NB4 (cell line): ENCODE measurements at places on chromosomes 1 and 21.
A peak's percentile ranks its signal among the peaks of the same experiment; 100 is the strongest.

DNA sequence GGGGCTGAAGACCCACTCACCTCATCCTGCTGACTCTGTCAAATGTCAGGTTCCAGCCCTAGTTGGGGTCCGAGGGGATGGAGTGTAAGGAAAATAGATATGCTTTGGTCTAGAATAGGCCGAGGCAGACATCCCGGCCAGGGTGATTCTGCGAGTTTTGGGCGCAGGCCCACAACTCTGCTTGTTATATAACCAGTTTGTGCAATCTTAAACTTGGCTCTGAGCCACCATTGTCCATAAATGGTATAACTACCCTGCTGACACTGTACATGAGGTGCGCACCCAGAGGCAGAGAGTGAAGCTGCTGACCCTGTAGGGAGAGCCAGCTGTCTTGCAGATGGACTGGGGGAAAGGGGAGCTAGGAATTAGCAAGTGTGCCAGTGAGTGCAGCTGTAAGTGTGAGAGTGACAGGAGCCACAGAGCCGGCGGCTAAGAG lies 1388.8 kb downstream of the AMY1C start:
- peak; percentile 37 for DNase-seq

- DNase-seq = peak; percentile 40
Measured at GRCh38 chr1:207876131-207876530, 34.8 kb downstream of the CD34 start.

DNA sequence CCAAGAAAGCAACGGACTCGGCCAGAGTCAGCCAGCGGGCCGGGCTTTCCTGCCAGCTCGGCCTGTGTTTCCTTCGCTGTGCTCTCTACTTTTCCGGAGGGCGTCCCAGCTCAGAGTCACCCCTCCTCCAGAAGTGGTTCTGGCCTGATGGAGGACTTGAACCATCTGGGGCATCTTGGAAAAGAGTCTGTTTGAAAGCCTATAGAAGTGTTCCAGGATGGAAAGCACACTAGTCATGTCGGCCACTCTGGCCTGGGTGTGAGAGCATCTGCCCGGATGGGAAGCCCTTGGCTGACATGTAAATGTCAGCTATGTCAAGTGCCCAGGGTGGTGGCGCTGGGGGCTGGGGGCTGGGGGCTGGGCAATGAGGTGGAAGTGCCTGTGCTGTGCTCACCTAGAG lies 113.4 kb downstream of the DHRS3 start:
- DNase-seq = no peak

- no peak for DNase-seq
Measured at GRCh38 chr1:63343922-63344321, 21.6 kb downstream of the FOXD3 start.

- DNase-seq = peak; percentile 19
Measured at GRCh38 chr1:56578963-56579875, at the start of gene PLPP3. PLPP3 (minus strand) TSS chr1:56579563; CDS start chr1:56579016, 547 bp downstream.

DNA sequence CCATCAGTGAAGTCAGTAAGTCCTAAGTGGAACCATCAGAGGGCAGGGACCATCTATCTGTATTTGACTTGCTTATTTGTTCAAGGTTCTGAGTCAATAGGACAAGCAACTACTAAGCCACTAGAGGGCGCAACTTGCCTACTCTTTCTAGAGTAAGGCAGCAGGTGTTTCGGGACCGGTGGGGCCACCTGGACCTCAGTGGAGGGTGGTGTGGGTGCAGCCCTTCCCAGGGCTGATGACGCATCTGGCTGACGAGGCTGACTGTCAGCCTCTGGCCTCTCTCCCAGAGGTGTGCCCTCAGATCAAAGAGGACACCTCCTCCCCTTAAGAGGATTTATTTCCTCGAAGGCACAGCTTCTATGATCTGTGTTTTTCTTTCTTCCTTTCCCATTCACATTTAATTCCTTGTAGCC lies 6.6 kb downstream of the CBR3 start:
- peak; percentile 88 for DNase-seq

DNA sequence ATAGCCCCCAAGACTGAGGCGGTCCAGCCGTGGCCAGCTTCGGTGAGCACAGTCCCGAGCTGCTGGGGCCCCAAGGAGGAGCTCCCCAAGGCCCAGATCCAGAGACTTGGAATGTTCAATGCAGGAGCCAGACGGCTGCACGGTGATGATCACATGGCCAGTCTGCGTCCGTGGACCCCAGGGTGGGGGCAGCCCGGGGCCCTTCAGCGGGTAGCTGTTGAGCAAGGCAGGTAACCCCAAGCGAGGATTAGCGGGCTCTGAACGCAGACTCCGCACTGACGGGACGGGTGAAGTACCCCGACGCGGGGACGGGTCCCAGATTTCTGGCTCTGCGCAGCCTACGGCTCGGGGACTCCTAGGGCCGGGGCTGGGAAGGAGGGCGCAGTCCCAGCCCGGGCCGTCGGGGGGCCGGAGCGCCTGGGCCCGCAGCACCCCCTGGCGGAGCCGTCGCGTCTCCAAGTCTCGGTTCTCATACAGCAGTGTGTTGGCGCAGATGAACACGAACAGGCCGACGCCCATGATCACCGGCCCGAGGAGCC lies 2.7 kb downstream of the TMEM200B start:
- peak; percentile 53 for DNase-seq

GRCh38 chr1:72282271-72283021 lies at the start of gene NEGR1:
NEGR1 (minus strand) TSS chr1:72282539.
- DNase-seq = peak; percentile 89

GRCh38 chr1:28326984-28327383 lies 1.9 kb upstream of the MED18 start:
- peak; percentile 46 for DNase-seq

GRCh38 chr1:31643976-31644559 lies 608 bp downstream of the PEF1 start:
- DNase-seq = no peak

GRCh38 chr1:112464501-112464900 lies 44.3 kb upstream of the WNT2B start:
- no peak for DNase-seq

GRCh38 chr1:67053785-67054772 lies at the start of gene SLC35D1:
SLC35D1 (minus strand) TSS chr1:67054148; CDS start chr1:67054013, 135 bp downstream.
- peak; percentile 90 for DNase-seq

DNA sequence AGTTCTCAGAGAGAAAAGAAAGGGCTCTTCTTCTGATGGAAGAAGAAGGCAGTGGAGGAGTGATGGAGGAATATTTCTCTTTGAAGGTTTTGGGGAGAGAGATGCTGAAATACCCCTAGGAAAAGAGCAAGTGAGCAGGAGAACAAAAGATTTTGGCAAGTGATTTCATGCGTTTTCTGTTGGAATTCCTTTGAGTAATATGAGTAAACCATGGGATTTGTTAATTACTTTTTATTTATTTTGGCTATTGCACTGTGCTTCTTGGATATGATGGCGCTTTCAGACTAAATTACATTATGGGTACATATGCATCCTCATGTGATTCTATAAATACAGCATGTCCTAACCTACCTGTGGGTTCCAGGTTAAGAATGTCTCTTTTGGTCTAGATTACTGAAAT lies 210.1 kb upstream of the PTGFR start:
- no peak for DNase-seq

DNA sequence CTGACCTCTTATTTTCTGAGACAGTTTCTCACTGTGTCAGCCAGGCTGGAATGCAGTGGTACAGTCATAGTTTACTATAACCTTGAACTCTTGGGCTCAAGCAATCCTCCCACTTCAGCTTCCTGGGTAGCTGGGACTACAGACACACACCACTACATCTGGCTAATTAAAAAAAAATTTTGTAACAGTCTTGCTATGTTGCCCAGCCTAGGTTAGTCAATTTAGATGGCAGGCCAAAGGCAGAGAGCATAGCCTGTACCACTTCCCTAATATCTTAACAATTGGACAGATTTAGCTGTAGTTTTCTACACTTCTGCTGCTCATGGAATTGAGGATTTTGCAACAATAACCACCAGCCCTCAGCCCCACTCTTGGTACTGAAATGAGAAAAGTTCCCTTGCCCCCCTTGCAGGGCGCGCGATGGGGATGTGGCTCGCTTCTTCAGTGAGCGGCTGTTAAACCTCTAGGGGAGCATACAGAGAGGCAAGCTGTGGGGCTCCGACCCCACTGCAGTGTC lies 34.9 kb upstream of the PTGFRN start:
- peak; percentile 21 for DNase-seq

DNA sequence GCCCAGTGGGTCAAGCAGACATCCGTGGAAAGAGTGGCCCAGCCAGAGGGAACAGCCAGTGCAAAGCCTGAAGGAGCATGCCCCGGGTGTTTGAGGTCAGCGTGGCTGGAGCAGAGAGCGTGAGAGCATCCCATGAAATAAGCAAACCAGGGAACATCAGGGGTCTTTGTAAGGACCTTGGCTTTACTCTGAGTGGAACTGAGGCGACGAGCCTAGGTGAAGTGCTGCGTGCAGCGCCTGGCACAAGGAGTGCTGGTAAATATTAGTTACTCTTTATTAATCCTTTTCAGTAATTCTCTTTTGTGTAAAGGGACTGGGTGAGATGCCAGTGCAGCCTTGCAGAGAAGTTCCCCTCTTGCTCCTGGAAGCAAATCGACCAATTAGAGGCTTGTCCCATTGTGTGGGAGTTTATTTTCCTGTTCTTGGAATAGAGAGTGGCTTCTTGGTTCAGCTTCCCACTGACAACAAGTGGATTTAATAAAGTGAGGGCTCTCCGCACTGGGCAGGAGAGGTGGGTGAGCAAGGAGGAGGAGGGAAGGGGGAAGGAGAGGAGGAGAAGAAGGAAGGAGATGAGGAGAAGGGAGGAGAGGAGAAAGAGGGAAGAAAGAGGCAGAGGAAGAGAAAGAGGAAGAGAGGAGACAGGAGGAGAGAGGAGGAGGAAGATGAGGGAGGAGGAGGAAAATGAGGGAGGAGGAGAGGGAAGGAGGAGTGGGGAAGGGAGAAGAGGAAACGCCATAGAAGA lies 37.6 kb upstream of the DISP3 start:
- no peak for DNase-seq

DNA sequence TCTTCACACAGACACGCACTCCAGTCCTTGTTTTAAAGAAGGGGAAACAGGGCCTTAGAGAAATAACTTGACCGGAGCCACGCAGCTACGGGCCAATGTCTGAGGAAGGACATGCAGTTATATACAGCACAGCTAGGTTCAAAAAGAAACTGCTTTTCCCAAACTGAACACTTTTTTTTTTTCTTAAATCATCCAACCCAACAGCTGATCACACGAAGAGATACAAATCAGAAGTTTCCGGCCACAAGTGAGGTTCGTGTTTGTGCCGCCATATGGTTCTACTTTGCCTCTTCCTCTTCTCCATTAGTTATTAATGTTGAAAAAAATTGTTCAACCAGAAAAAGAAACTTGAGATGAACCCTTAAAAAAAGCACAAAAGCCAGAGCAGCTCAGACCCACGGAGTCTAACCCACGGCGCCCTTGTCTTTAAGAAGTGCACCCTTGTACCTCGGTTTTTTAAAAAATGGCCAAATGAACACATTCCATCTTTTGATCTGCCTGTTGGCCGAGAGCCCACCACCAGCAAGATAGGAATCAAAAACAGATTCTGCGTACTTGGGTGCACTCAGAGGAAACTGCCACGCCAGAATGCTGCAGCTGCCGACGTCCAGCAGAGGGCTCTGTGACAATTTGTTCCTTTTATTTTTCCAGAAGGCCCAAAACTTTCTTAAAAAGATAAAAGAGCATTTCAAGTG lies 78.9 kb downstream of the SLC66A1 start:
- peak; percentile 45 for DNase-seq

DNA sequence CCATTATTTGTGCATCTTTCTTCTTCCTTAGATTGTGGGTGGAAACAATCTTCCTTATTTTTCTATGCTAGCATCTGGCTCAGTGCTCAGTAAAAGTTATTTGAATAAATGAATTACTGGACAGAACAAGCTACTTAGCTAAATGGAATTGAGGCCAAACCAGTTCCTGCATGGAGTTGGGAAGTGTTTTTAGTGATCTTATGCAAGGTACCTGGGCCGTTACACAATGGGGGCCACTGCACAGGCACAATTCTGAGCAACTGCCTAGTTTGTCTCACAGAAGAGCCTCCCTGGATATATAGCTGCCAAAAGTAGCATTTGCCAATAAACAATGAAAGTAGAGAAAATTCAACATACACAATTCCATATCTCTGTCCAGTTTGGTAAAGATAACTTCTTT lies 27.0 kb upstream of the SERBP1 start:
- DNase-seq = no peak

DNA sequence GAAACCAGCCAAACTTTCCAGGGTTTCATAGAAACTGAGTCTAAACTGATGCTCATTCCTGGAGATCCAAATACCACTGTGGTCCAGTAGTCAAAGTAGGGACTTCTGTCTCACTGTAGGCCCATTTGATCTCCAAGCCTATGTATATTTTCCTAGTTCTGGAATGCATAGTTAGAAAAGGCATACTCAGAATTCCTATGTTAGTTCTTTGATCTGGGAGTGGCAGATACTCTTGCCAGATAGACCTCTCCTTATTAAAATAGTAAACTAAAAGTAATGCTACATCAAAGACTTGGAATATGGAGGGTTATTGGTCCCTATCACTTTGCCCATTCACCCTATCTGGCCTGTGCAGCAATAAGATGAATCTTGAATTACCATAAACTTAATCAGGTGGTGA lies 10.4 kb upstream of the SGIP1 start:
- DNase-seq = no peak

DNA sequence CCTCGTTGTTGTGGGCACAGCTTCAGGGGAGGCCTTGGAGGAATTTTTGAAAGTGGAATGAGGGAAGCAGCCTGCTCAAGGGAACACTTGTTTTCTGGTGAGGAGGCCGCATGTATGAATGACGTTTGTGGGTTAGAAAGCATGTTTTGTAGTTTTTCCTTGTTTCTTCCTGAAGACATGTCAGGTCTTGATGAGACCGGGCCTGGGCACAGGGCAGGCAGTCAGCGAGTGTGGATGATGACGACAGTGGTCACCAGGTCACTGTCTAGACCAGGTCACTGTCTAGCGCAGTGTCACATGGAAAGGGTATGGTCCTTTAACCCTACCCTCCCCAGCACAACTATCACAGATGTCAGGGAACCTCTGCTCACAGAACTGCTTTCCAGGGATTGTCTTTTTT lies 7.3 kb downstream of the PSEN2 start:
- no peak for DNase-seq

DNA sequence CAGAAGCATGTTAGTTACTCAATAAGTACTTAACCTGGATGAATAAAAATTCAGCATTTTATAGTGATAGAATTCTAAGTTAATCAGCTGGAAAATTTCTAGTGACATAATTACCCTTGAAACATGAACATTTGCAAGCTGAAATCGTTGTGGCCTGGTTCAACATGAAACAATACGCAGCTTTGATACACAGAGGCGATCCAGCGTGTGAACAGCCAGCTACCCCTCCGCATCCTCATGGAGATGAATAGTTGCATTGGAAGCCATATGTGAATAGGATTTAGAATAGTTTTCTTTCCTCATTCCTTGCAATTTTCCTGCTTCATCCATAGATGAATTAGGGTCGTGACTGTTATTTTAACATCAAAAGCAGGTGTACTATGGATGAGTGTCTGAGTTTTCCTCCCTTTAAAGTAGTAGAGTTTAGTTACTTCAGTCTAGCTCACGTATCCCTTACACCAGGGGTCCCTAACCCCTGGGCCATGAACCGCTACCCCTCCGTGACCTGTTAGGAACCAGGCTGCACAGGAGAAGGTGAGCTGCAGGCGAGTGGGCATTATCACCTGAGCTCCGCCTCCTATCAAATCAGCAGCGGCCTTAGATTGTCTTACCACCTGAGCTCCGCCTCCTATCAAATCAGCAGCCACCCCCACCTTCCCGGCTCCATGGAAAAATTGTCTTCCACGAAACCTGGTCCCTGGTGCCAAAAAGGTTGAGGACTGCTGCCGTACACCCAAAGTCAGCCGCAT lies 6.2 kb upstream of the TARBP1 start:
- DNase-seq = no peak
